Activated CD4-positive, alpha-beta T cell treated with anti-CD3 and anti-CD28 coated beads for 24 hours (primary cell): ENCODE measurements at places on chromosomes 16 and 17.

DNA sequence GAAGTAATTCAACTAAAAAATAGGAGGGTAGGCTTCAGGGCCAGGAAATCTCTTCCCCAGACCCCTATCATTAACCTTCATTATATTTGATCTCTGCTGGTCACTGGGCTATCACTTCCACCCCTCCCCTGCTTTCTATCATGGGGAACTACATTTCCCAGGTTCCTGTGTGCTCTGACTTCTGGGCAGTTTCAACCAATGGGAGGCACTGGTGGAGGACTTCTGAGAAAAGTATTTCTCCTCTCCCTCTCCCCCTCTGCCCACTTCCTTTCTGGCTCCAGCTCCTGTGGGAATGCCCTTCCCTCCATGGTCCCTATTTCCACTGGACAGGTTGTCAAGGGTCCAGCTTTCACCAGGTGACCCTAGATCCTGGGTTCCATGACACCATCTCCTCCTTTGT, 364.4 kb downstream of the C16orf95 start:
- DNase-seq, result no peak

- no peak for DNase-seq
Observed at GRCh38 chr17:1073241-1073962, 76.5 kb downstream of the TIMM22 start.

DNA sequence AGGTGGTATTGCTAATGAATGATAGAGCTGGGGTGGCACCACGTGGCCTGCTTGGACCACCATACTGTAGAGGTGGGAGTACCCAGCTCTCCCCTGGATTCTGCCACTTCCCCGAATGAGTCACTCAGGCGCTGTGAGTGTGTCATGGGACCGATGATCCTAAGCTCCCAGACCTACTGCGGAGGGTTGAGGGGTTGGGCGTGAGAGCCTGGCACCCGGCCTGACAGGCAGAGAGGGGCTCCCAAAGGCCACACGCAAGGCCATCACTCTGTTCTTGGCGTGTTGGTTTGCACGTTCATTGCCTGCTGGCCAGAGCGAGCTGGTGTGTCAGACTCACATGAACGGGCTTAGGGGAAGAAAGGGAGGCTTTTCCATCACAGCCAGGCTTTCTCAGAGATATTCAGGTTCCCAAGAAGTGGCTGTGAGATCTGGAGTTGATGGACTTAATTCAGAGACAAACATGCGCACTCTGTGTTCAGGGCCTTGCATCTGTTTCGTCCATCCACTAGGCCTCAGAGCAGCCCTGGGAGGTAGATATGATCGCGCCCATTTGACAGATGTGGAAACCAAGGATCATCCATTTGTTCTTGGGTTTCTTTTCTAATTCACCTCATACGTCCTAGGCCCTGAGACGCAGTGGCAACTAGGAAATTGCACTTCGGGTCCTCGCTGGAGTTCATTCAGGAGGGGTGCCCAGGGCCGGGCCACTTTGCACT, 41.4 kb downstream of the CMIP start:
- no peak for DNase-seq

DNA sequence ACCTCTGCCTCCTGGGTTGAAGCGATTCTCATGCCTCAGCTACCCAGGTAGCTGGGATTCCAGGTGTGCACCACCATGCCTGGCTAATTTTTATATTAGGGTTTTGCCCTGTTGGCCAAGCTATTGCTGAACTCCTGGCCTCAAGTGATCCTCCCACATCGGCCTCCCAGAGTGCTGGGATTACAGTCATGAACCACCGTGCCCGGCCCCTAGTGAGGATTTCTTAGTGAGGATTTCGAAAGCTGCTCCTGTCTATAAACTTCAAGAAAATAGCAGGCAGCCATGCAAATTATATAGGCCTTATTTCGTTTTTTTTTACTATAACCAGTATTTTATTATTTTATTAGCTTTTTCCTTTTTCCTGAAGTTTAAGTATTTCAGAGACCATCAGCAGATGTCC, 41.6 kb downstream of the EPN2 start:
- DNase-seq, result no peak

DNA sequence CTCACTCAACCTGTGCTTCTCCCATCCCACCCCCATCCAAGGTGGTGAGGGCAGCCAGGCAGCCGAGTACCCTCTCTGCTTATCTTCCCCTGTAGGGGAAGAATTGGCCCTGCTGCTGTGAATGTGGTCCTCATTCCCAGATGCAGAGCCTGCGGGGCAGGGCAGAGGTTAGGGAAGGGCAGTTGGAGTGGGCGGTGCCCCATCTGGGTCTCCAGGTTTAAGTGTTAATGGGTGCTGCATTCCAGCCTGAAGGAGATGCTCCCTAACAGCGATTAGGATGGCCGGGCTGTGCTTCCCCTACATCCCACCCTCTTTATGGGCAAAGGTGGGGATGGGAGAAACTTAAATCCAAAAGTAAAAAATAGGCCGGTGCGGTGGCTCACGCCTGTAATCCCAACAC, 12.1 kb downstream of the TMEM95 start:
- no peak for DNase-seq

DNA sequence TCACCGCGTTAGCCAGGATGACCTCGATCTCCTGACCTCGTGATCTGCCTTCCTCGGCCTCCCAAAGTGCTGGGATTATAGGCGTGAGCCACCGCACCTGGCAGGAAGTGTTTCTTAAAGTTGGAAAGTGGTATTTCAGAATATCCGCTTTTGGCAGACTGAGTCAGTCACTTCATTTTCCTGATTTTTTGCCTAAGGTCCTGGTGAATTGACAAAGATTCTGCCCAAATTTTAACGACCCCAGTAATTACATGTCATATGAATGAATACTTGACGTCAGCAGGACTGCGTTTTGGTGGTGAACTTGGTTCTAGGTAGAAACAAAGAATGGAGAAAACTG, 4.5 kb upstream of the BRCA1 start:
- no peak for DNase-seq

DNA sequence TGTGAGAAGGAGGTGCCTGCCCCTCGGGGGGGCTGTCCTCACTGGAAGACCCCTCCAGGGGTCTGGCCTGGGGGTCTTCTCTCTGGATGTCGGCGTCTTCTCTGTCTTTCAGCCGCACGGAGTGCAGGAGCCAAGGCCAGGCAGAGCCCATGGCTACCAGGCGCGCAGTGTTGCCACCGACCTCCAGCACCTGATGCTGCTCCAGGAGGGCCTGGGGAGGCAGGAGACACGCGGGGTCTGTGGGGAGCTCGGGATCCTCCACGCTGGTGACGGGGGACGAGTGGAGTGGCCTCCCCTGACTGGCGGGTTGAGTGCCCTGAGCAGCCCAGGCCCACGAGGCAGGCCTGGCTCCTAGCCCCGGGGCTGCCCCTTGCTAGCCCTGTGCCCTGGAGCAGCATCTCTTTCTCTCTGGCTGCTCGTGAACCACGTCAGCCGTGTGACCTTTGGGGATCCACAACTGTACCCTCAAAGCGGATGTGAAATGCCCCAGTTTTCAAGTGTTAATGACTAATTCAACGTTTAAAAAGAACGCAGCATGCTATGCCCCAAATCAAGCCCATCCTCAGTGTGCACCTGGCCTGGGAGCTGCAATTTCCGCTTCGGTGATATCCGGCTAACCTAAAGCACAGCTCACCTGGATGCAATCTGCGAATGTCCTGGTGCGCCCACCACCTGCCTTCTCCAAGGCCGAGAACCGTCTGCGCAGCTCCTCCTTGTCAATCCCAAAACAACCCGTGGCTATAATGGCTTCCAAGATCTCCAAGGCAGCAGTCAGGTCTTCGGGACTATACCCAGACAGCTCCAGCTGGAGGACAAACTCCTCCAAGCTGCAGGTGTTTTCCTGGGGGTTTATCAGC, 62.9 kb downstream of the IL21R start:
- DNase-seq, result no peak

DNA sequence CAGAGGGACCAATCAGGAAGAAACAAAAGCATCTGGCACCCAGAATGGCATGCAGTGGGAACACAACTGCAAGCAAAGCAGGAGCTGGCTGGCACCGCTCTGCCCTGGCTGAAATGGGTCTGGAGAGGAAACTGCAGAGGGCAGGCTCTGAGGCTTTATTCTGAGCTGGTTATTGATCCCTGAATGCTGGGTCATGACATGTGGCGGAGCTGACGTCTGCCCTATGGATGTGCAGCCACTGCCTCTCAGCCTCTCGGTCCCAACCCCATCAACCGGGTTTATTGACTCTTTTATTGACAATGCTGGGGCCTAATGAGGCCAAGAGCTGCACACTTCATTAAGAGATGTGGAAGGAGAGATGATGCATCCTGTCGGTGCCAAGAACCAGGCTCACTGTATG, 3.9 kb upstream of the SKAP1 start:
- no peak for DNase-seq

DNA sequence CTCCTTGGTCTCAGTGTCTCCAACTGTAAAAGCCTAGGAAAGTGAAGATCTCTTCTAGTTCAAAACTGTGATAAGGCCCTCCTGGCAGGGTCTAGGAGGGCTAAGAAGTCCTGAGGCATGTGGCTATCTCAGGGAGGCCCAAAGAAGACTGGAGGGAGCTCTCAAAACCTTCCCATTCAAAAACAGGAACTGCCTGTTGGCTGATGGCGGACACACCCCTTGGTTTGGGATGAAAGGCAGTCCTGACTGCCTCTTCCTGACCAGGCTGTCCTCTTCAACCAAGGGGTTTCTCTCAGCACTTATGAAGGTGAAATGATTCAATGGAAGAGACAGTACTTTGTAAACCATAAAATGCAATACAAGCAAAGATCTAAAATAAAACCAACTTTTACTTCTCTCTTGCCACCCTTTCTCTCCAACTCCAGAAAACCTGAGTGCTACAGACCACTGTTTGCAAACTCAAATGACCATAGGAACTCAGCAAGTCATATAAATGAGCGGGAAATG, 4.7 kb downstream of the ZNF764 start:
- DNase-seq, result no peak

- no peak for DNase-seq
Observed at GRCh38 chr16:56886826-56887225, 21.8 kb downstream of the SLC12A3 start.

- no peak for DNase-seq
Observed at GRCh38 chr16:84834403-84834772, 14.6 kb downstream of the CRISPLD2 start.

- DNase-seq, result no peak
Observed at GRCh38 chr16:57004387-57005250, 15.3 kb downstream of the NLRC5 start.
